NCI-H748 treated with DMSO at 0.1 percent for 48 hours (cell line): ENCODE measurements at places on chromosomes 1 and 21.

DNA sequence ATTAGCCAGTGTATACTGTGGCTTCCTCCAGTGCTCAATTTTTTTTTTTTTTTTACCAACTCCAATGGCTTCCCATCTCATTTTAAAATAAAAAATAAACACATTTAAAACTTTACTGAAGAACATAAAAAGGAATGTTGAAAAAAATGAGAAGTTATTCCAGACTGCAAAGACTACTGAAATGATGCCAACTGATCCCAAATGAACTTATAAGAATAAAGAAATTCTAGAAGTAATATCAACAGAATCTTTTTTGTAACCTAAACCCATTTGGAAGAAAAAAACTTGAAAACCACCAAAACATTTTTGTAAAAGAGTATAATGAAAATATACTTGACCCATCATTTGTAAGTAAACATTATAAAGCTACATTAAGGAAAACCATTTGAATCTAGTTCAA is 129.4 kb downstream of the FAF1 start:
- no peak for DNase-seq

- no peak for DNase-seq
Observed at GRCh38 chr1:218058730-218059129, 226.4 kb upstream of the RRP15 start.

DNA sequence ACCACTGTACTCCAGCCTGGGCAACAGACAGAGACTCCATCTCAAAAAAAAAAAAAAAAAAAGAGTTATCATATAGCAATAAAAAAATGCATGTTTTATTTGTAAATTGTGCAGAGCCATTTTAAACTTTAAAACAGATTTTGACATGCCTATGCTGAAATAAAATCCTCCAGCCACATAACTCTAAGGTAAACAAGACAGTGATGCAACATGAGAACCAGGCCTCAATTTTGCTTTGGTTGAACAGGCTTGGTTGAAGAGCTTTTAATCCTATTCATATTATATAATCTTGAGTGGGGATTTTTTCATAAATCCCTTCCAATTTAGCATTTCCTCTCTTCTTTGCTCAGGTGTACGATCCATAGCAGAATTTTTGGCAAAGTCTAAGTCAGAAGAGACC is 26.1 kb downstream of the ARMH1 start:
- no peak for DNase-seq

DNA sequence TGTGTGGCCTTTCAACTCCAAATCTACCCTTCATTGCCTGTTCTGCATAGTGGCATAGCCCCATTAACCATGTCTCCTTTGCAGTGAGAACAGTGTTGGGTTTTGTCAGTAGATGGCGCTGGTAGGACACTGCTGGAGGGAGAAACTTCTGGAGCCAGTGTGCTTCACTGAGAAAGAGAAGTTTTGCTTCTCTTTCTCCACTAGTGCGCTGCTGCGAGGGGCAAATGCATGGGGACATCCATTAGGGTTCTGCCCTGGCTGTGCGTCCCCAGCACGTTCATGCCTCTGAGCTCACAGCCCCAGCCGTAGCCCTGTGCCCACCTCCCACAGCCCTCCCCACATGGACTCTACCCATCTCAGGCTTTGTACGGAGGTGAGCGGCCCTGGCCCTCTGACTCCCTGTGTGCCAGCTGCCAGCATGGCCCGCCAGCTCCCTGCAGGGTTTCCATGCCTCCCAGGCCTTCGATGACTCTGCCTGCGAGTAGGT is 53.1 kb downstream of the RIMS3 start:
- peak; percentile 99 for DNase-seq

DNA sequence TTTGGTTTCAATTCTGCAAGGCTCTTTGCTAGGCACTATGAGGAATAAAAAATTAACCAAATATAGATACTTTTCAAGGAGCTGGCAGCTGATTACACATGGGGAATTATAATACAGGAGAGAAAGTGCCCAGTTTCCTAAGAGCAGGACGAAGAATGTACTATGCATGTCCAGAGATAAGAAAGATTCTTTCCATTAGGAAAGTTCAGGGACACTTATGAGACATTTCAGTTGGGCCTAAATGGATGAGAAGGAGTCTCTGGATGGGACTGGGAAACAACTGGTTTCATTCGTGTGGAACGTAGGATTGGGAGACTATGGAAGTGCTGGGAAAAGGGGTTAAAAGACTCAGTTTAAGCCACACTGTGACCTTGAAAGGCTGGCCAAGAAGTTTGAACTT is 63.5 kb upstream of the MROH9 start:
- no peak for DNase-seq

DNA sequence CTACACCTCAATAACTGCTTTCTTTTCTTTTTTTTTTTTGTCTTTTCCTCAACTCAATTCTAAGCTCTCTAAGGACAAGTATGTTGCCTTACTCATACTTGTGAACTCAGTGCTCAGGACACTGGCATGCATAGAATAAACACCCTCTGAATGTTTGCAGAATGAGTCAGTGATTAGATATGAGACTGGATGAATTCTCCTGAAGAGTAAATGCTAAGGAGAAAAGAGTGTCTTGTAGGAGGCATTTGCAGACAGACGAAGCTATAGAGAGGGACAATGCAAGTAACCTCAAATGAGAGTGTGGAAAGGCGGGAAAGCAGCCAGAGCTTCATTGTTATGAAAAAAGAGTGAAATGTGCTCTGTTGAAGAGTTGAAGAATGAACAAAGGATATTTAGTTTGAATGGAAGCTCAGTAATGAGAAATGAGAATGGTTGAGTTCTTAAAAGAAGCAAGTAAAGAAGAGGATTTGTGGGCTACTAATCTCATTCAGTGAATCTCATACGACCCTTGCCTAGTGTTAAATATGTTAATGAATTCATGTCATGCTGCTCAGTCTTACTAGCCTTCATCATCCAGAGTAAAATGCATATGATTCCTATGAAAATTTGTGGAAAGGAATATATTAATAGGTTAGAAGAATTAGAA is 166.1 kb upstream of the DPYD start:
- no peak for DNase-seq

- no peak for DNase-seq
Observed at GRCh38 chr1:47334765-47335435, 1.3 kb downstream of the CMPK1 start.

GRCh38 chr1:245411245-245412036 is 256.7 kb downstream of the KIF26B start:
- no peak for DNase-seq

DNA sequence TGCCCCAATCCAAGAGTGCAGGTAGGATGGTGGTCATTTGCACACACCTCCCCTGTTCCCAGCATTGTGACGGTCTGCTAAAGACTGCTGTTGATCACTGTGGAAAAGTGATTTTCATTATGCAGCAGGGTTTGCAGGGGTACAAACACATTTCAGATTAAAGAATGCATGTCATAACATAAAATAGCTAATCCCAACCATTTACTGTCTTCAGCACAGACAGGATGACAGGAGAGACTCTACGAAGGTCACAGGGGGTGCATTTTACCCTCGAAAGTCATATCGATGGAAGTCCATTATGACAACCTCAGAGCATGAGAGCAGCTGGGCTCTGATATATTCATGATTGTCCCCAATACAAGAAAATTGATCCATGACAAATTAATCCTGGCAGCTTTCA is 302.6 kb downstream of the AJAP1 start:
- DNase-seq = no peak

GRCh38 chr21:34974162-34974981 is 74.7 kb downstream of the RUNX1 start:
- DNase-seq = no peak

DNA sequence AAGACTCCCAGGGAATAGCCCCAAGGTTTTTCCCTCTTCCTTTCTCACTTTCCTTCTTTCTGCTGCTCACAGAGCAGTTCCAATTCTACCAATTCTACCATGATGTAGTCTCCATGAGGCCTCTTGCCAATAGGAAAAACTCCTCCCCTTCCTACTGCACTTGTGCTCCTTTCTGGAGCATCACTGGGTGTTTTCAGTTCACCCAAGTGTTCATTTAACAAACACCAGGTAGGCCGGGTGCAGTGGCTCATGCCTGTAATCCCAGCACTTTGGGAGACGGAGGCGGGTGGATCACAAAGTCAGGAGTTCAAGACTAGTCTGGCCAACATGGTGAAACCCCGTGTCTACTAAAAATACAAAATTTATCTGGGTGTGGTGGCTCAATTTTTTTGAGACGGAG is 26.6 kb upstream of the H3-3A start:
- DNase-seq = no peak

DNA sequence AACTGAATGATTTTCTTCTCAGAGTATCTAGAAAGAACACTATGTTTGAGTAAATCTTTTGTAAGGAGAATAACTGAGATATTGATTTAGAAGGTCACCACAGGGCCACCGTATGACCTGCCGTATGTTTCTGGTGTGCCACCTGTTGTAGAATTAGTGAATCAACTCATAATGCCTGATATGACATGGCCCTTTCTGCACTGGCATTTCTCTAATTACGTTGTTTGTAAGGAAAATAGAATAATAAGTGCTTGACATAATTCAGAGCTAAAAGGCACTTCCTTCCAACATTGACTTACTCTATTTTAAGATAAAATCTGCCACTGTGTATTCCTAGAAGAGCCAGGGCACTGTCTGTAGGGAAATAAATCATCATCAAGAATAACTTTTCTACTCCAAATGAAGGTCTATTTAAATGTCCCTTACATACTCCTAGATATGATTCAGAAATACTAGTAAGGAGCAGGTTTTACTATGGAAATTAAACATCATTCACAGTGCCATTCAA is 101.7 kb downstream of the PHTF1 start:
- no peak for DNase-seq

GRCh38 chr1:229803626-229804217 is 177.7 kb downstream of the URB2 start:
- no peak for DNase-seq

GRCh38 chr1:153882296-153882912 is 40.4 kb downstream of the GATAD2B start:
- no peak for DNase-seq

- no peak for DNase-seq
Observed at GRCh38 chr1:44678626-44679025, 4.1 kb downstream of the ARMH1 start.

GRCh38 chr1:44505210-44505993 is 100.3 kb downstream of the RNF220 start:
- no peak for DNase-seq

DNA sequence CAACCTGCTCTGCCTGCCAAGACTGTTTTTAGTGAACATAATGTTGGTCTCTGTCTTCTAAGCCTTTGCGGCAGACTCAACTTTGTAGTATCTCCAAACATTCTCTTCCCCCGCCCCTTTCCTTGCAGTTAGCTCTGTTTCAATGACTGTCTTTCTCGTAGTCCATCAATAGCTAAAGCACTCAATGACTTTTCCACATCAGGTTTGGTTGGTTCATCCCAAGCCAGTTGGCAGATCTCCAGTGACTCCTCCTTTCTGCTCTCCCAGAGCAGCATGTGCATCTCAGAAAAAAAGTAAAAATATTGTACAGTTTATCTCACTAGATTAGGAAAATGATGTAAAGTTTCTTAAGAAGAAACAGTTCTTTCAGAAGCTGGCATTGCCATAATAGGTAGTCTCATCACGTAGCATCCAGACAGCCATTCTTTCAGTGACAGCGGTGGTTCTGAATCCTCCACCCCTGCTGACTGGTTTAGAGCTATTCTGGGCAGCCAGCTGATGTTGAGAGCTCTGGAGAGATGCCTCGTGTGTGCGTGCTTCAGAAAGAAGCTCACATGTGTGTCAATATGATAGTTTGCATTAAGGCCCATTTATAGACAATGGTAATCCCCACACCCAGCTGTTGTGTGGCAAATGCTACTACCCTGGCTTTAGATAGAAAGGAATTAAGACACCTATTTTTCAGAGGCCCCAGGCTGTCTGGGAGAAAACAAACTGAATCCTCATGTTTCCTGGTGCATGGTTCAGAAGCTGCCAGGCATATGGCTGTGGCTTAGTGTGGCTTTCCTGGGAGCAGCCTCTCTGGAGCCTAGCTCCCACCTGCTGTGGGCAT is 53.2 kb downstream of the CNN3 start:
- peak; percentile 21 for DNase-seq

DNA sequence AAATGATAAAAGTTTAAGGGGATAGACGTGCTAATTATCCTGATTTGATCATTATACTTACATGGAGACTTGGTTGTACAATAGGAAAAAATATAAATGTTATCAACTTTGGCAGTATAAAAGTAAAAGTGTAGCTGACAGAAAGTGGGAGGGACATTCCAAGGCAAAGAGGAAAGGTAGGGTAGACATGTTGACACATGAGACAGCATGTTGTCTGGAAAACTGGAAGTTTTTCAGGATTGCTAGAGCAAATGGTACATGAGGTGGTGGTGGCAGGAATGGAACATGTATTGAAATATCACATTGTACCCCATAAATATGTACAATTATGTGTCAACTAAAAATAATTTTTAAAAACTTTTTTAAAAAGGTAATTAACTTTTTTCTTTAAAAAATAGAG is 13.2 kb downstream of the DIPK1A start:
- DNase-seq = no peak

DNA sequence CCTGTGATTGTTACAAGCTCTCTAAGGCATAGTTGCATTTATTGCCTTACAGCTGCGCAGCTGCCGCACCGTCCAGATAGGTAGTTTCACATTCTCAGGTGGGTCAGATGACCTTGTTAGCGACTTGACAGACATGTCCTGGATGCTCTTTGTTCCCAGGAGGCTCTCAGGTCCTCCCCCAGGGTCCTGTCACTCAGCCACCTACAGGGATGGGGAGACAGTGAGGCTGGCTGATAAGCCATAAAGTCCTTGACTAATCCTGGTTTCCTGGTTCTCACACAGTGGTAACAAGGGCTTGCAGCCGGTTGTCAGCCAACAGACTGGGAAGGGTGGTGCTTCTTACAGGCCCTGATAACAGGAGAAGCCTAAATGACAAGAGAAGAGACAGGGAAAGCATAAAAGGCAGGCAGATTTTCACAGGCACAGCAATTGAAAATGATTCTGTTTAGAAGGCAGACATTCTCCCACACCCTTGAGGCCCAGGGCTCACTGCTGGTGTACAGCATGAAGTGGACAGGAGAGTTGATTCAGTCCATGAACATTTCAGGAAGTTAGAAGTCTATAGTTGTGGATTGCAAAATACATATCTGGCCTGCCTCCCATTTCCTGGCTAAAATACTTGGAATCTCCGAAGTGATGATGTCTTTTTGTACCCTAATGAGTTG is 2.9 kb downstream of the ARF1 start:
- DNase-seq = no peak
